ENCODE measurements at places on chromosomes 11 and 22. TPM values are rescaled to one million over a fixed set of nuclear protein-coding genes. Genes with fewer than 3 reads are reported as not detected.

Gene TTC36
- 1.6 TPM for polyA plus RNA-seq

Gene TRIM66
- polyA plus RNA-seq: 2.9 TPM

Gene CNIH2
- polyA plus RNA-seq: 3.3 TPM

Gene PLEKHB1
- 17.6 TPM for polyA plus RNA-seq

Gene GAL3ST3
- polyA plus RNA-seq: 3.7 TPM

Gene IGLL5
- polyA plus RNA-seq: not detected

Data from left renal cortex interstitium (tissue), 4 donors.